ENCODE measurements at places on chromosomes 2 and 18.

GRCh38 chr2:127423478-127423843 lies 5.2 kb downstream of the PROC start:
- DNase-seq: no peak

DNA sequence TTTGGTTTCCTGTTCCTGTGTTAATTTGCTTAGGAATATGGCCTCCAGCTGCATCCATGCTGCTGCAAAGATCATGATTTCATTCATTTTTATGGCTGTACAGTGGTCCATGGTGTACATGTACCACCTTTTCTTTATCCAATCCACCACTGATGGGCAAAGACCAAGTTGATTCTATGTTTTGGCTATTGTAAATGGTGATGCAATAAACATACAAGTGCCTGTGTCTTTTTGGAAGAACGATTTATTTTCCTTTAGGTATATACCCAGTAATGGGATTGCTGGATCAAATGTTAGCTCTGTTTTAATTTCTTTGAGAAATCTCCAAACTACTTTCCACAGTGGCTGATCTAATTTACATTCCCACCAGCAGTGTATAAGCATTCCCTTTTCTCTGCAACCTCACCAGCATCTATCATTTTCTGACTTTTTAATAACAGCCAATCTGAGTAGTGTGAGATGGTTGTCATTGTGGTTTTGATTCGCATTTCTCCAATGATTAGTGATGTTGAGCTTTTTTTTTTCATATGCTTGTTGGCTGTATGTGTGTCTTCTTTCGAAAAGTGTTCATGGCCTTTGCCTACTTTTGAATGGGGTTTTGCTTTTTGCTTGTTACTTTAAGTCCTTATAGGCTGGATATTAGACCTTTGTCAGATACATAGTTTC lies 19.4 kb downstream of the EXOC6B start:
- DNase-seq: no peak

DNA sequence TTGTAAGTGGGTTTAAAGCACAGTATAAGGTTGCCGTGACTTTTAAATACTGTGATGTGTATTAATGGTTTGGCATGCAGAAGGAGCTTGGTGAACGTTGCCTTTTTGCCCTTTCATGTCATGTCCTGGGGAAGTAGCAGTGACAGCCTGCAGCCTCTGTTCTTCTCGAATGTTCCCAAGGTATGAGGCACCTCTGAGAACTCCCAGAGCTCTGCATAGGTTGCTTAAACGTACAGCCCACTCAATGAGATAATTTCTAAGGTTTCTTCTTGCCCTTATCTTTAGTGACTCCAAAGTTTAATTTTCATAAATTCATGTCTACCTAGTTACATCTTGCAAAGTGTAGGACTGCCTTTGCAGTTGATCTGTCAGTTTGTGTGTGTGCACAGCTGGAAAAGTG lies 36.7 kb downstream of the PARD3B start:
- DNase-seq: no peak

GRCh38 chr2:98026927-98027522 lies 31.3 kb upstream of the TMEM131 start:
- no peak for DNase-seq
